Skeletal muscle cell (primary cell): ENCODE measurements at places on chromosomes 12 and 14.
A peak's percentile ranks its signal among the peaks of the same experiment; 100 is the strongest.

GRCh38 chr12:101038289-101038871 is 171.7 kb downstream of the SLC5A8 start:
- DNase-seq: no peak

- DNase-seq: no peak
These were observed 133.4 kb upstream of the FGD4 start for GRCh38 chr12:32265951-32266350.

- DNase-seq: no peak
These were observed 28.4 kb downstream of the SARNP start for GRCh38 chr12:55789171-55789570.

- peak; percentile 8 for DNase-seq
These were observed 196.4 kb downstream of the RPAP3 start for GRCh38 chr12:47509398-47509851.
